GM12892 (cell line): ENCODE measurements at places on chromosomes 2 and 18.
A peak's percentile ranks its signal among the peaks of the same experiment; 100 is the strongest.

GRCh38 chr18:70337139-70337972, 48.5 kb downstream of the SOCS6 start:
- no peak for DNase-seq

- no peak for DNase-seq
These were observed 23.5 kb downstream of the CAPN14 start for GRCh38 chr2:31193806-31194205.

GRCh38 chr18:35095983-35096676, 54.9 kb downstream of the MAPRE2 start:
- no peak for DNase-seq

DNA sequence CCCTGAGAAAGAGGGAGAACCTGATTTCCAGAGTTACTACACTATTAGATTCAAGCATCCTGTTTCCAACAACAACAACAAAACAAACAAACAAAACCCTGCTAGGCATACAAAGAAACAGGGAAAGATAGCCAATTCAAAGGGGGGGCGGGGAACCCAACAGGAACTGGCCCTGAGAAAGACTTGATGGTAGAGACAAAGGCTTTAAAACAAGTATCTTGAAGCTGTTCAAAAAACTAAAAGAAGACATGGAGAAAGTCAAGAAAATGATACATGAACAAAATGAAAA, 147.1 kb downstream of the THADA start:
- DNase-seq, result no peak

- no peak for DNase-seq
These were observed 13.6 kb upstream of the CXCR4 start for GRCh38 chr2:136131484-136131960.

DNA sequence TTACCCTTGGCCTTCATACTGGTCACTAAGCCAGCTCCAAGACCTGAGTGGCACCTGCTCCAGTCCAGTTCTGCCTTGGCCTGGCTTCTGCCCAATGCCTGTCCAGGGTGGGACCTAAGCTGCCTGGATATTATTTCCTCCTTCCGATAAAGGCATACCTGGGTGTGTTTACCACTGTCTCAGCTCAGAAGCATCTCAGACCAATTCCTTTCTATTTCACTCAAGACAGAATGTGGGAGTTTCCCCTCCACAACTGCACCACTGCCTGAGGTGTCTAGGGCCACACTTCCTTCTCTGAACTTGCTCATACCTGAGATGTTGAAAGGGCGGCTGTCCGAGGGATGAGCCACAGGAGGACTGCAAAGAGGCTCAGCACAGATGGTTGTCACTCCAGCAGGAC, 18.4 kb upstream of the CAB39 start:
- no peak for DNase-seq

DNA sequence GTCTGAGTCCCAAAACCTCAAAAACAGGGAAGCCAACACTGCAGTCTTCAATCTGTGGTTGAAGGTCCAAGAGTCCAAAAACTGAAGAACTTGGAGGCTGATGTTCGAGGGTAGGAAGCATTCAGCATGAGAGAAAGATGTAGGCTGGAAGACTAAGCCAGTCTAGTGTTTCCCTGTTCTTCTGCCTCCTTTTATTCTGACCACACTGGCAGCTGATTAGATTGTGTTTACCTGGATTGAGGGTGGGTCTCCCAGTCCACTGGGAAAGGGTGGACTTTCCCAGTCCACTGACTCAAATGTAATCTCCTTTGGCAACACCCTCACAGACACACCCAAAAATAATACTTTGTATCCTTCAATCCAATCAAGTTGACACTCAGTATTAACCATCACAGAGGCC, 27.5 kb upstream of the IL1B start:
- no peak for DNase-seq

- no peak for DNase-seq
These were observed 107.1 kb upstream of the MAPRE2 start for GRCh38 chr18:34933909-34934661.

- DNase-seq, result no peak
These were observed 618.6 kb downstream of the ZEB2 start for GRCh38 chr2:143901185-143901842.

GRCh38 chr2:310994-311393, 23.1 kb upstream of the ALKAL2 start:
- DNase-seq, result no peak

GRCh38 chr2:72155737-72156136, 8.1 kb upstream of the CYP26B1 start:
- no peak for DNase-seq

DNA sequence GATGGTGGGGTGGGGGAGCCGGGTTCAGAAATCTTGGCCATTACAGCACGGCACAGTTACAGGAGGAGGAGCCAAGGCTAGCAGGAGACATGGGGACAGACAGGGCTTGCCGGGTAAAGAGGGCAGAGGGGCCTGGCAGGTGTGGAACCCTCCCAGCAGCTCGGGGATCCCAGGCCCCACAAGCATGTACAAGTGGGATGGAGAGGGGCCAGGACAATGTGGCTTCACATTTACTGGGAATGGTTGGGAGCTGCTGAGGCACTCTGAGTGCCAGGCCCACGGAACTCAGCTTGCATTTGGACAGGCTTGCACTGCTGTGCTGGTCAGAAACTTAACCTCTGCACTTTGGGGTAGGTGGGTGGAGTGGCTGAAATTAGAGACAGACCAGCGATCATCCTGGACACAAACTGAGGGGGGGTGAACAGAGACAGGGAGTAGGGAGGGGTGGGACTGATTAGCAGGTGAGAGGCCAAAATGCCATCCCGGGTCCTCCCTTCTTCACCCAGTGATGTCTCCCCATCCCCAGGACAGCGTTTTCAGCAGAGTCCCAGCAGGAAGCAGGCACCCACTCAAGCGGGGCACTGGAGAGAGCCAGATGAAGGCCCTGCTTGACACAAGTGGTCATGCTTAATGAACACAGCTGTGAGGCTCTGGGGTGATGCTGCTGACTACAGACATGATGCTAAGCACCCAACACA, 9.6 kb downstream of the PER2 start:
- no peak for DNase-seq

DNA sequence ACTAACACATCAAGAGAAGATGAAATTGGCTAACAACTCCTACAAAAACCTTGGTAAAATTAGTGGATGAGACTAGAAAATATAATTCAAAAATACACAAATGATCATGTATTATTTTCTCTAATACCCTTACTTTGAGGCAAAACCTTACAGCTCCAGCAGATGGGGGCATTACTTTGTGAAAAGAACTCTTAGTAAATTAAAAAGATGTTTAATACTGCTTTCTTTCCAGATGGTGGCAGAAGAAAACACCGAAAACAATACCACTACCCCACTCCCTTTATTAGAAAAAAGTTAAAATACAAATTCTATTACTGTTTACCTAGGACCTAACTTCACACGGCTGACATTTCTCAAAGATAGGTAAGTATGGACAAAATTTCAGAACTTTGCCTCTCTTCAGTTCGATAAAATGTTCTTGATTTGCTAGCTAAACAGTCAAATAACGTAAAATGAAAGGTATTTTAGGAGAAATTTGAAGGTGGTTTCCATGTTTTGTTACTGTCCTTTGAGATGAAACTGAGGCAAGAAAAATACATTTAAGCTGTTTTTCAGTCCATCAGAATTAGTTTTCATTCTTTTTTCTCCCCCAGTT, 30.6 kb downstream of the ORC4 start:
- peak; percentile 9 for DNase-seq

- DNase-seq, result no peak
These were observed 11.1 kb upstream of the BIN1 start for GRCh38 chr2:127118038-127118437.
